ENCODE measurements at places on chromosomes 12 and 14.
A peak's percentile ranks its signal among the peaks of the same experiment; 100 is the strongest.

DNA sequence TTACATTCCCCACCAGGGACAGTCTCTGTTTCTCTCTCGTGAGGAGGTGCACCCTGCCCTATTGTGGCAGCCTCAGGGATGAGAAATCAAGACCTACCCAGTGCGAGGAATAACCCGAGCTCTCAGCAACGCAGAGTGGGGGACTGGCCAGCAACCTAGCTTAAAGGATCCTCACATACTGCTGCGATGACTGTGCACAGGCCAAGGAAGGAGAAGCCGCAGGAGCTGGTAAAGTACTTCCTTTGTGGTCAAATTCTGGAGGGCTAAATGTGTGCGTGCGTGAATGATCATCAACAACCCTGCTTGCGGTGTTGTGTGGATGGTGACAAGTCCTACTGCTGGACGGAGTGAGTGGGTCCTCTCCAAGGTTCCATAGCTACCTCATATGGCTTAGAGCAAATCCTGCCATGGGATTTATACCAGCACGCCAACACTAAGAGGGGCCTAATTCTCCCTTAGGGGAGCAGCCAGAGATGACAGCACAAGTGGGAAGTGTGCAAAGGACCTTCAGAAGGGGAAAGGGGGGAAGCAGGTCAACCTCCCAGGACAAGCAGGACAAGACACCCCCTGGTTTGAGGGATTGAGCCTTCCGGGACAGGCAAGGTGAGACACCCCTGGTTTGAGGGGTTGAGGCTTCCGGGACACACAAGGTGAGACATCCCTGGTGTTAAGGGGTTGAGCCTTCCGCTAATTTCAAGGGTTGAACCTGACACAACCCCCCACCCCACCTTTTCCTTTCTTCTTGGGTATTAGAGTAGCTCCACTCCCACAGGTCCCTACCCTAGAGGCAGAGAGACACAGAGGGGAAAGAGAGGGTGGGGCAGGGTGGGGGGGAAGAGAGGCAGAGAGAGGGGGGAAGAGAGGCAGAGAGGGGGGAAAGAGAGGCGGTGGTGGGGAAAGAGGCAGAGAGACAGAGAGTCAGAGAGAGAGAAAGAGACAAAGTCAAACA, 58.8 kb upstream of the AP4S1 start:
- no peak for DNase-seq

DNA sequence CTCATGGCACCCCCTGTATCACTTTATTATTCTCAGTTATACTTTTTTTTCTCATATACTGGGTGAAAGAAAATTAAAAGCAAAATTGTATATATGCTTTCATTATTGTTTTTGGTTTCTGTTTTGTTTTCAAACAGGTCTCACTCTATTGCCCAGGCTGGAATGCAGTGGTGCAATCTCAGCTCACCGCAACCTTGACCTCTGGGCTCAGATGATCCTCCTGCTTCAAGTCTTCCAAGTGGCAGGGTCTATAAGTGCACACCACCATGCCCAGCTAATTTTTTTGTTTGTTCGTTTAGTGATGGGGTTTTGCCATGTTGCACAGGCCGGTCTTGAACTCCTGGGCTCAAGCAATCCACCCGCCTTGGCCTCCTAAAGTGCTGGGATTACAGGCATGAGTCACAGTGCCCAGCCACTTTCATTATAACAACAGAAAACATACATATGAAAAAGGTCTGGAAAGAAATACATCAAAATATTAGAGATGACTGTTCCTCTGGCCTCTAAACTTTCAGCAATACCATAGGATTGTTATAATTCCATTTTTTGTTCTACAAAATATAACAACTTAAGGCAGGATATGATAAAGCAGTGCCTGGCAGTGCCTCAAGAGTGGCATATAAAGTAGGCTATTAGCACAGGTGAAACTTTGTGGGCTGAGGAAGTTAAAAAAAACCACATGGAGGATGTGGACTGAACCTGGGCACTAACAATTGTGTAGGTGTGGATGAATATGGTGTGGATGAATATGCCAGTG, 5.8 kb upstream of the NTN4 start:
- DNase-seq, result no peak

DNA sequence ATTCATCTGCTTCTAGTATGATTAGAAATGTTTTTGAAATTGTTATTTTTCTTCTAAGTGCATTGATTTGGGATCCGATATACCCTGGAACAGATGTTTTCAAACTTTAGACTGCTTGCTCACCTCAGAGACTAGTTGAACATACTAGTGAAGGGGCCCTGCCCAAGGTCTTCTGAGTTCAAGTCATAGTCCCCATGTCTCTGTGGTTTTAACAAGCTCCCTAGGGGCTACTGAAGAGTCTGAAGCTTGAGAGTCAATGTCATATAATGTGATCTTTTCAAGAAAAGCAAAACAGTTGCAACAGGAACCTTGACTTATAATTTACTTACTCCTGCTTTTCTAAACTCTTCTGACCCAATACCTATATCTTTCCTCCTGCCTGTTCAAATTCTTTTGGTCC, 7.5 kb upstream of the UBE2N start:
- DNase-seq, result no peak

GRCh38 chr12:106204312-106204711, 43.5 kb downstream of the CKAP4 start:
- DNase-seq, result no peak

DNA sequence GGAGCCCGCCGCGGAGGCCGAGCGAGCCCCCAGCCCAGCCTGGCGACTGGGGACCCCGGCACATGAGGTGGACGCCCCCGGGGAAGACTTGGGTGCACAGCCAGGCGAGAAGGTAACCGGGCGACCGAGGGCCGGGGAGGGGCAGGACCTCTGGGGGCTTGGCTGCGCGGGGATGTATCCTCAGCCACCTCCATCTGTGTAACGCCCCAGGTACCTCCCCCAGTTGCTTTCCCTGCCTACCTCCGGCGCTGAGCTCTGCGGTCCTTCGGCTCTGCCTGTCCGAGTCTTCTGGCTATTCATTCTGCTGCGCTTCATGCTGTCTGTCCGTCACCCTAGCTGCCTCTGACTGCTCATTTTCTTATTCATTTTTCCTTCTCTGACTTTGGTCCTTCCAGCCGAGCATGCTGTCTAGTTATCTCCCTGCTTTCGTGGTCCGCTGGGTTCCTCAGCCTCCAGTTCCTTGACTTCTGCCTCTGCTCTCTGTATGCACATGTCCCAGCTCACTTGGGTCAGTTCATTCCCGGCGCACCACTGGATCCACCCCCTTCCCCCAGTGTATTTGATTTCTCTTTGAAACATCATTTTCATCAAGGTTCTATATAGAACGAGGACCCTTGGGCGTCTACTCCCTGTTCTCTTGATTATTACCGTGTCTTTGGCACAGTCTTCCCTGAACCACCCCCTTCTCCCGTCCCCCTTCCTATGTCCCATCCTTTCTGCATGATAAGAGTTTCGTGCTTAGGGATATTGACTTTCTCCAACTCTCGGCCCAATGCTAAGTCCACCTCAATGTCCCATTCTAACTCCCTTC, 612 bp downstream of the PHC1 start:
- no peak for DNase-seq

DNA sequence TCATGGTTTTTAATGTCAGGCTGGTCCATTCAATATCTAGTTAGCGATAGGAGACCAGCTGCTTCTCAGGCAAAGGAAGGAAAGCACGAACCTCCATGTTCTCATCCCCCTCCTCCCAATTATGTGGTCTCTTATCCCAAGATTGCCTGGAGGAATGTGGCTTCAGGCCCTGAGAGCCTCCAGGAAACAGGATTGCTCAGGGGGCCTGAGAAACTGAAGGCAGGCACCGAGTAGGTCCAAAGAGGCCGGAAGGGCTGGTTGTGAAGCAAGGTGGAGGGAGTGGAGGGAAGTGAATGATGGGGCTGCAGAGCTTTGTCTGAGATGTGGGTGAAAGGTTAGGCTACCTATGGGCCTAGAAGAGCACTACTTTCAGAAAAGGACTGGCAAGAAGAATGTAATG, 188.2 kb upstream of the DDHD1 start:
- no peak for DNase-seq

GRCh38 chr12:12244341-12244740, 22.5 kb downstream of the LRP6 start:
- no peak for DNase-seq

- DNase-seq, result no peak
Observed at GRCh38 chr14:34147461-34147860, 196.6 kb upstream of the EGLN3 start.

- no peak for DNase-seq
Observed at GRCh38 chr14:89037065-89037464, 212.6 kb downstream of the TTC8 start.

- no peak for DNase-seq
Observed at GRCh38 chr12:54384591-54385041, at the start of gene ZNF385A. TSS of gene ZNF385A (minus strand) at chr12:54384733. CDS start at chr12:54384514, 219 bp downstream.

- DNase-seq, result no peak
Observed at GRCh38 chr12:129961091-129961490, 57.3 kb upstream of the TMEM132D start.

DNA sequence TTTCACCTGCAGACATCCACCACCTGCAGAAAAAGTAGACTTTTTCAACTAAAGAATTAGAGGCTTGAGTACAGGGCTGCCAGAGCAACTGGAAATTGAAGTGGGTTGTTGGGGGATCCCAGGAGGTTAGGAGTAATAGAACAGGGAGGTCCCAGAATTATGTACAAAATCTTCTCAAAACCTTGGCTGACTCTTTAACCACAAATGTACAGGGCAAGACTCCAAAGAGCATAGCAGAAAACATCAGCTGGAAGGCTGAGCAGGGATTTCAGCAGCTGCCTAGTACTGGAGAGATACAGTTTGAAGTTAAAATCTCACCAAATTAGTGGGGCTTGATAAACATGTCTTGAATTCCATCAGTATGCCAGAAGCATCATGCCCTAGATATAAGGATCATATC, 191.6 kb downstream of the CRADD start:
- no peak for DNase-seq

- no peak for DNase-seq
Observed at GRCh38 chr14:105537580-105538474, 11.4 kb downstream of the TMEM121 start.

GRCh38 chr12:65826353-65827171, 2.3 kb downstream of the HMGA2 start:
- peak; percentile 45 for DNase-seq

GRCh38 chr14:96273629-96274028, 17.6 kb downstream of the BDKRB1 start:
- DNase-seq, result no peak

- DNase-seq, result no peak
Observed at GRCh38 chr14:54864526-54864925, 38.1 kb downstream of the GCH1 start.

DNA sequence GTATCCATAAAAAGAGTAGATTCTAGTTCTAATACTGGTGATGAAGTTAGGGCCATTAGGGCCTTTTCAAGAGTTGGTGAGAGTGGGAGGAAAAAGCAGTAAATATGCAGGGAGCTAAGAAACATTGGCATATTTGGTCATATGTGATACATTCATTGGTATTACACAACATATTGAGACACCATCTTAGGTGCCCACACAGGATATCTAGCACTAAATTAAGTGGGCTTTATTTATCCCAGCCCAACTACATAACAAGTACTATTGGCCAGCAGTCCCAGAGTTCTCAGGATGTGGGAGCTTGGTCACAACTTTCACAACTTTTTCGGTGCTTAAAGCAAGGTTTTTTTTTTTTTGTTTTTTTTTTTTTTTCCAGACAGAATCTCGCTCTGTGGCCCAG, 2.0 kb upstream of the ING4 start:
- no peak for DNase-seq

DNA sequence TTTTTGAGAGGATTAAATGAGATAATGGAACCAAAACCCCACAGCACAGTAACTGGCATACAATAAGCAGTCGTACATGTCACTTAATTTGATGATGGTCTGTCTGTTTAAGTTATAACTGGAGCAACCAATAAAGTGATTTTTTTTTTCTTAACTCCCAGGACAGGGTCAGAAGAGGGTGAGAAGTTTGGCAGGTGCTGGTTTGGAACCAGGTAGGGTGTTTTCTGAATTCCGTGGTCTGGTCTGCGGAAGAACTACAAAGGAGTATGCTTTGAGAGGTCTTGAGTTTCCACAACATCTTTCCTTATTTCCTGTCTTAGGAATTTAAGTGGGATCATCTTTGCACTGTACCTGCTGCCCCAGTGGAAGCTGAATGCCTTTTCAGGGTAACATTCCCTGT, 111.7 kb downstream of the SLC8A3 start:
- no peak for DNase-seq

- DNase-seq, result no peak
Observed at GRCh38 chr12:92444763-92445162, 258.0 kb upstream of the PLEKHG7 start.

DNA sequence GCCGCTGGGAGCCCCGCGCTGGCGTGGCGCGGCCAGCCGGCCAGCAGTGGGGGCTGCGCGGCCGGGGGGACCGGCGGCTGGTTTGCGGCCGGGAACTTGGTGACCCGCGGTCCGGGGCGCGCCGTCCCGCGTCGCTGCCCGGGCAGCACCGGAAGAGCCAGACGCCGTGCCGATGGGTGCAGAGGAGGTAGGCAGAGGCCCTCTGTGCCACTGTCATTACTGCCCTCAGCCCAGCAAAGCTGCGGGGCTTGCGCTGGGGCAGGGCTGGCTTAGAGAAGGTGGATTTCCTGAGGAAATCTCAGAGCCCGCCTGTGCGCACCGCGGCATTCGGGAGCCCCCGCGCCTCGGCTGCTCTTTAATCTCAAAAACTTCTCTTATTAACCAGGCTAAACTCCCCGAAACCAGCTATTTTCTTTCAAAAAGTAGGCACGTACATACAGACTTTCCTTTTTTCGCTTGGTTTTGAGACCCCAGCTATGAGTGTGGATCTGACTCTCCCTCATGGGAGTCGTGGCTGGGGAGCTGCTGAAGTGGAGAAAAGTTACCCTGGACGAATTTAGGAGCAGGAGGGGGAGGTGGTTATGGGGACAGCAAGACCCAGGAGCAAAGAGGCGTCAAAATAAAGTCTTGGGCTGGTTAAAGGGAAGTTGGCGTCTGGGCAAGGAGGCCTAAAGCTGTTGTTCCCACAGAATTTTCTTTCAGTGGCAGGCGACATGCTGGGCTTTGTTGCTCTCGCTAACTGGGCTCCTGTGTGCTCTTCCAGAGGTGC, 802 bp downstream of the SUSD6 start:
- no peak for DNase-seq

DNA sequence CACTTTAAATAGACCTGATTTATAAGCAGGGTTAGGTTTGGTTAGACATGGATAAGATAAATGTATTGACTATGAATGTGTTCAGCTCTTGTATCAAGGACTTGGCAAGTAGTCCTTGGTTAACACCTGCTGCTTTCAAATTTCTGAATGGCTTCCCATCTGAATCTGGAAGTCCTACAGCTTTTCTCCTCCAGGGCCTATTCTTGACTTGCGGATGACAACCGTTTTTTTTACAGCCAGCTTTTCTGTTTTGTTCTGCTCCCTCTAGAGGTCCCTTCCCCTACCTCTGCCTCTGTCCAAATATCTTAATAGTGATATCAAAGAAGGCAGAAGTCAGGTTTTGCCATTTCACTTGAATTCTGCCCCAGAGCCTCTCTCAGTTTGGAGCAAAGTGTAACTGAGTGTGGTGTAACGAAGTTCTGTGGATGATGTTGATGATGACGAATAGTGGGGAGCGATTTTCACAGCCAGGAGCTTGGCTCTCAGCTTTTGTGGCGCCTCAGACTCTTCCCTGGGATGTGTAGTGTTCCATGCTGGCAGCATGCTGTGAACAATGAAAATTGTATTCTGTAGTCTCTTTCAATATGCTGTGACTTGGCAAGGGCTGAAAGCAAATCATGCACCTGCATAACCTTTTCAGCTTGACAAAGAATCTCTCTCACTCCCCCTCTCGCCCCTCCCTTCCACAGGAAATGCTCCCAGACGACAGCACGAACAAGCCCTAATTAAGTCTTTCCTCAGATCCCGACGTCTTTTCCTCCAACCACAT, 5.0 kb upstream of the SLC4A8 start:
- DNase-seq, result no peak

Data from AG09309 (cell line).